A673 (cell line): ENCODE measurements at places on chromosomes 12 and 14. TPM values are rescaled to one million over a fixed set of nuclear protein-coding genes. Genes with fewer than 3 reads are reported as not detected.

GRCh38 chr14:58541633-58542022 is 96.1 kb upstream of the DACT1 start:
- no peaks in the 10 kb centered on the region for H3K36me3 ChIP-seq
- no peaks in the 10 kb centered on the region for H3K27me3 ChIP-seq
- H3K4me3 ChIP-seq = no peak overlapping the region

The HSPA2 gene
- 13.8 and 14.3 TPM in 2 replicates for total RNA-seq

The CRIP2 gene
- total RNA-seq = 154 and 192 TPM in 2 replicates

GRCh38 chr12:107223821-107224220 is 130.5 kb upstream of the CRY1 start:
- no peak overlapping the region for H3K27ac ChIP-seq
- no peaks in the 10 kb centered on the region for H3K27me3 ChIP-seq
- no peak overlapping the region for H3K4me3 ChIP-seq
- H3K36me3 ChIP-seq = no peaks in the 10 kb centered on the region
- peak; percentile 18 for DNase-seq

The TMTC1 gene
- total RNA-seq = 4.4 and 6.1 TPM in 2 replicates

The FAM186B gene
- total RNA-seq = 0.19 and 0.20 TPM in 2 replicates

GRCh38 chr14:59362513-59362912 is 102.7 kb downstream of the GPR135 start:
- no peak overlapping the region for H3K27ac ChIP-seq
- H3K36me3 ChIP-seq = no peaks in the 10 kb centered on the region
- no peak overlapping the region for H3K4me3 ChIP-seq
- no peaks in the 10 kb centered on the region for H3K27me3 ChIP-seq
- peaks cover 38% of the 10 kb centered on the region for H3K4me1 ChIP-seq
- DNase-seq = no peak

The MYF5 gene
- total RNA-seq = not detected in 2 replicates

The AQP6 gene
- total RNA-seq = not detected in 2 replicates

The RBP5 gene
- total RNA-seq = not detected in 2 replicates

The TMEM119 gene
- total RNA-seq = 1.0 TPM in 1 of 2 replicates, not detected in the other

DNA sequence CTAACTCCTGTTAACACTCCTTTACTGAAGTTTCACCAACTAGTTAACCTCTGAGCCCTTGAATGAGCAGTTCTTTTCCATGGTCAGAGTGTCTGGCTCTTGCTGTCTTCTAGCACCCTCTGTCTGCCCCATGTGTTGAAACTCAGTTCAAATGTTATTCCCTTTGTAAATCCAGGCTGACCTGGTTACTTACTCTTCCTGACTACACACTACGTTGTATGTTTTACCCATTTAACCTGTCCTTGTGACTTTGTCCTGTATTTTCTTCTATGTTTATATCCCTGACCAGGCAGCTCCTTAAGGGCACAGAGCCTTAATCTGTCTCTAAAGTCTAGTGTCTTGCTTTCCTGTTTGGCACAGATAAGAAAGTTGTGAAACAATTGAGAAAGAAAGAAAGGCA is 389.0 kb upstream of the RPL10L start:
- no peaks in the 10 kb centered on the region for H3K27me3 ChIP-seq

The FBXO33 gene
- total RNA-seq = 8.6 and 9.5 TPM in 2 replicates

DNA sequence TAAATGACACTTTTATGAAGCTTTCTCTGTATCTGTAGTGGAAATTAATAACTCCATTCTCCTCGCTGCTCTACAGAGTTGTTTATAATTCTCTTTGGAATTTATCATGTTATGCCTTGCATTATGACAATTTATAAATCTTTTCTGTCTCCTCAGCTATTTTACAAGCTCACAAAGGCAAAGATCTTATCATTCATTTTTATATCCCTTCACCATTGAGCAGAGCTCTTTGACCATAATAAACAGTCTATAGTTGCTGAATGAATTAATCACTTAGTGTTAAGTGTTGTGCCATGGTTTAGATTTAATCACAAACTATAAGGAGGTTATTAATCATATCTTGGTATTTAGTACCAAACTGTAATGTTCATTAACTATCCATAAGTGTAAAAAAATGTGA is 126.4 kb downstream of the NAV3 start:
- H3K4me1 ChIP-seq = no peaks in the 10 kb centered on the region
- no peak overlapping the region for H3K27ac ChIP-seq
- no peak for DNase-seq
- H3K4me3 ChIP-seq = no peak overlapping the region
- H3K27me3 ChIP-seq = no peaks in the 10 kb centered on the region

DNA sequence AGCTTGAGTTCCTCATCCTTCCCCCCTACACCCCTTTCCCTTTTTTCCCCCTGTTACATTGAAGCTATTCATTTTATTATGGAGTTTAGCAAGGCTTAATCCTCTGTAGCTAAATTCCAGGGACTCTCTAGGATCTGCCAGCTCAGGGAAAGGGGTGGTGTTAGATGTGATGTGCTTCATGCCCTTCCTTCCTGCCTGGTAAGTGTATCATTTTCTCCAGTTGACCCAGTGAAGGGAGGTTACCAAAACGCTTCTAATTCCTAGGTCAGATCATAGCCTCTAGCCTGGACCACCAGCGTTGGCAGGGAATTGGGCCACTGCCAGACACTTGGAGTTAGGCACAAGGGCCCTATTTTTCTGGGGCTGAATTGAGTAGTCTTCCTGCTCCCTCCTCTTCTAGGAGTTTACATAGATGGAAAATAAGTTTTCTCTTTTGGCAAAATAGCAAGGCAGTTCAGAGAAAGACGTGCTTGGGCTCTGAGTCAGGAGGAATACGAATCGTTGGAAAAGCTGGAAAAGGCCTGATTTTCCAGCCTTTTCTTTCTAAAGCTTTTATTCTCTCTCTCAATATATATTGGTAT is 88.3 kb downstream of the NPAS3 start:
- H3K27ac ChIP-seq = no peak overlapping the region
- no peaks in the 10 kb centered on the region for H3K36me3 ChIP-seq
- no peak overlapping the region for H3K4me3 ChIP-seq
- H3K27me3 ChIP-seq = no peaks in the 10 kb centered on the region
- H3K4me1 ChIP-seq = peaks cover 13% of the 10 kb centered on the region

The KRT79 gene
- total RNA-seq = not detected in 2 replicates

The KRT78 gene
- not detected in 2 replicates for total RNA-seq

DNA sequence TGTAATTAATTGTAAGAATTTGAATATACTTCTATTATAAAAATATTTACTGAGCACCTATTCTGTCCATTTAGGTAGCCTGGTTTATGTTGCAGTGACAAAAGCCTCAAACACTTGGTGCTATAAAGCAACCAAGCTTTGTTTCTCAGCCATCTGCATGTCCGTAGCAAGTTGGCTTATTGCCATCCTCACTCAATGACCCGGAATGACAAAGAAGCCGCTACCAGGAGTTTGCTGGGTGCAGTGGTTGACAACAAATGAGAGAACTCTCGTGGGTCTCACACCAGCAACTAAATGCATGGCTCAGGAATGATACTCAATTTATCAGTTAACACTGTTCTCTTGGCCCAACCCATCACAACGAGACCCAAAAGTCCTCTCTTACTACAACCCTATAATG is 553.1 kb downstream of the DIO2 start:
- H3K4me3 ChIP-seq = no peak overlapping the region
- no peaks in the 10 kb centered on the region for H3K27me3 ChIP-seq
- no peak for DNase-seq
- no peak overlapping the region for H3K27ac ChIP-seq
- no peaks in the 10 kb centered on the region for H3K4me1 ChIP-seq
- H3K36me3 ChIP-seq = no peaks in the 10 kb centered on the region

- no peak overlapping the region for H3K27ac ChIP-seq
- H3K36me3 ChIP-seq = no peaks in the 10 kb centered on the region
- no peaks in the 10 kb centered on the region for H3K27me3 ChIP-seq
- peaks cover 16% of the 10 kb centered on the region for H3K4me1 ChIP-seq
- no peak for DNase-seq
Observed at GRCh38 chr12:93166541-93167307, 211.0 kb upstream of the NUDT4 start.

GRCh38 chr12:12883369-12884001 is 7.9 kb upstream of the GPRC5A start:
- no peaks in the 10 kb centered on the region for H3K27me3 ChIP-seq
- no peak for DNase-seq
- no peak overlapping the region for H3K27ac ChIP-seq
- H3K4me1 ChIP-seq = no peaks in the 10 kb centered on the region
- no peaks in the 10 kb centered on the region for H3K36me3 ChIP-seq

GRCh38 chr14:20578784-20579502 is 8.9 kb downstream of the RNASE11 start:
- DNase-seq = no peak
- H3K27me3 ChIP-seq = no peaks in the 10 kb centered on the region
- no peak overlapping the region for H3K27ac ChIP-seq
- no peaks in the 10 kb centered on the region for H3K36me3 ChIP-seq
- H3K4me1 ChIP-seq = no peaks in the 10 kb centered on the region

The PAH gene
- not detected in 2 replicates for total RNA-seq

GRCh38 chr14:103056322-103057027 is 874 bp downstream of the CDC42BPB start:
- peak overlapping the region; percentile 84 for H3K4me3 ChIP-seq
- DNase-seq = peak; percentile 92
- H3K4me1 ChIP-seq = peaks cover 24% of the 10 kb centered on the region
- H3K36me3 ChIP-seq = no peaks in the 10 kb centered on the region
- H3K27me3 ChIP-seq = no peaks in the 10 kb centered on the region

The CD69 gene
- 0.26 TPM in 1 of 2 replicates, not detected in the other for total RNA-seq

The SDR9C7 gene
- not detected in 2 replicates for total RNA-seq

The LIN7A gene
- 10.0 and 10.7 TPM in 2 replicates for total RNA-seq

GRCh38 chr14:56561606-56562005 is 18.0 kb upstream of the TMEM260 start:
- H3K27me3 ChIP-seq = no peaks in the 10 kb centered on the region
- no peak overlapping the region for H3K27ac ChIP-seq
- no peak overlapping the region for H3K4me3 ChIP-seq
- H3K4me1 ChIP-seq = peaks cover under 1% of the 10 kb centered on the region
- H3K36me3 ChIP-seq = no peaks in the 10 kb centered on the region

GRCh38 chr12:120060196-120060595 is 56.4 kb downstream of the RAB35 start:
- H3K4me3 ChIP-seq = no peak overlapping the region
- H3K36me3 ChIP-seq = no peaks in the 10 kb centered on the region
- no peaks in the 10 kb centered on the region for H3K4me1 ChIP-seq
- DNase-seq = no peak

The PLBD1 gene
- total RNA-seq = not detected in 2 replicates

The ABCC9 gene
- 0.04 TPM in 1 of 2 replicates, not detected in the other for total RNA-seq

The RIMBP2 gene
- 0.95 and 1.0 TPM in 2 replicates for total RNA-seq

DNA sequence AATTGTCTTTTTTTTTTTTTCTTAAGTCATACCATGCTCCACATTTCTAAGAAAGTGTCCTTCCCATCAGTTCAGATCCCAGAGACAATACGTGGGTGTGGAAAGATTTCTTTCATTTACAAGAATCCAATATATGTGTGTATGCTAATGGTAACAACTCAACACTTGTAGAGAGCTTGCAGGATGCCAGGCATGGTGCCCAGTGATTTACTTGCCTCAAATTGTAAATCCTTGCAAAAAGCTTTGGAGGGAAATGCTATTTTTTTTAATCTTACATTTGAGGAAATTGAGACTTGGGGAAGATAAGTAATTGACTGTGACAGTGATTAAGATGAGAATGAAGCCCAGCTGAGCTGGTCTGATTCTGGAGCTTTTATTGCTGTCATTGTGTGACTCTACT is 1264.6 kb upstream of the SEL1L start:
- peak; percentile 64 for DNase-seq
- no peaks in the 10 kb centered on the region for H3K36me3 ChIP-seq
- peaks cover 27% of the 10 kb centered on the region for H3K4me1 ChIP-seq
- H3K27me3 ChIP-seq = no peaks in the 10 kb centered on the region
- H3K27ac ChIP-seq = no peak overlapping the region
- no peak overlapping the region for H3K4me3 ChIP-seq

- H3K36me3 ChIP-seq = no peaks in the 10 kb centered on the region
- H3K27ac ChIP-seq = no peak overlapping the region
- H3K4me1 ChIP-seq = peaks cover 40% of the 10 kb centered on the region
- no peak overlapping the region for H3K4me3 ChIP-seq
Observed at GRCh38 chr12:13199592-13199991, 3.1 kb downstream of the EMP1 start.

- no peaks in the 10 kb centered on the region for H3K36me3 ChIP-seq
- no peaks in the 10 kb centered on the region for H3K27me3 ChIP-seq
- no peaks in the 10 kb centered on the region for H3K4me1 ChIP-seq
- no peak overlapping the region for H3K27ac ChIP-seq
- H3K4me3 ChIP-seq = no peak overlapping the region
- no peak for DNase-seq
Observed at GRCh38 chr12:95962222-95962621, 19.1 kb downstream of the AMDHD1 start.
